ENCODE measurements at places on chromosomes 1 and 21.

GRCh38 chr1:184051138-184051484, 419 bp upstream of the TSEN15 start:
- no peak for DNase-seq

- DNase-seq: no peak
These were observed 176.9 kb downstream of the KAZN start for GRCh38 chr1:14775434-14775833.

GRCh38 chr1:214989341-214989740, 93.2 kb upstream of the KCNK2 start:
- DNase-seq: no peak

GRCh38 chr1:90729504-90730242, 12.6 kb upstream of the BARHL2 start:
- no peak for DNase-seq

DNA sequence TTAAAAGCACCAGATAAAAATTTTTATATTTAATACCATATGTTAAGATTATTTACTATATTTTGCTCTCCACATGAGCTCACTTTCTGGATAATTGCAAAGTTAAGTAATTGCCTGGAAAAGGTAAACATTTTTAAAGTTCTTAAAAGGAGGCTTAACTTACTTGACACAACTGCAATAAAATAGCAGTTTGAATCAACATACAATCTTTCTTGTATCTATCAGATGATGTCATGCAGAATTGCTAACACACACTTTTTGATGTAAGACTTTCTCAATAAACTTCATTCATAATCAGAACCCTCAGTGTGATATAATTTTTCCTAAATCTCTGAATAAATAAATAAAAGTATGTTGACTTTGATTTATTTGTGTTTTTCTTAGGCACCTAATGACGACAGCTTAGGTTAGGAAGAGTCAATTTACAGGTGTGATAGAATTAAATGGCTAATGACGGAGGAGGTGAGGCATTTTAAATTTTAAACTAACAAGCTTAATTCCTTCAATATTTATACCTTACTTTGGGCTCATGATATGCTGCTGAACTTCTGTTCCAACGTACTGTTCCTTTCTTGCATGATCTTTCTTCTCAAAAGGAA, 99.5 kb downstream of the LYPLAL1 start:
- no peak for DNase-seq

- DNase-seq: no peak
These were observed 3.2 kb downstream of the DAP3 start for GRCh38 chr1:155691992-155692528.

DNA sequence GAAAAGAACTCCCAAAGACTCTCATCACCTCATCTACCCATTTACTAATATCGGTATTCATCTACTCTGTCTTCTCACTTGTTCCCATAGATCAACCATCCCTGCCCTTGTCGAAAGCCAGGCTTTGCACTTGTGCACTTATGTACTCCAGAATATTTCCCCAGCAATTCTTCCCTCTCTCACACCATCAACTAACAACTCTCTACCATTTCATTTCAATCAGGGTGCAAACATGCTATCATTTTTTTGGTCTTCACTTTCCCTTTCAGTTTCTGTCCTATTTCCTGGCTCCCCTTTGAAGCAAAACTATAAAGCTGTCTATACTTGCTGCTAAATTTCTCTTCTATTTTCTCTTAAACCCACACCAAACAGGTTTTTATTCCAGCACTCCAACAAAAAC, 6.7 kb downstream of the C1orf105 start:
- no peak for DNase-seq

GRCh38 chr1:16915627-16915973, 6.1 kb upstream of the CROCC start:
- DNase-seq: no peak

DNA sequence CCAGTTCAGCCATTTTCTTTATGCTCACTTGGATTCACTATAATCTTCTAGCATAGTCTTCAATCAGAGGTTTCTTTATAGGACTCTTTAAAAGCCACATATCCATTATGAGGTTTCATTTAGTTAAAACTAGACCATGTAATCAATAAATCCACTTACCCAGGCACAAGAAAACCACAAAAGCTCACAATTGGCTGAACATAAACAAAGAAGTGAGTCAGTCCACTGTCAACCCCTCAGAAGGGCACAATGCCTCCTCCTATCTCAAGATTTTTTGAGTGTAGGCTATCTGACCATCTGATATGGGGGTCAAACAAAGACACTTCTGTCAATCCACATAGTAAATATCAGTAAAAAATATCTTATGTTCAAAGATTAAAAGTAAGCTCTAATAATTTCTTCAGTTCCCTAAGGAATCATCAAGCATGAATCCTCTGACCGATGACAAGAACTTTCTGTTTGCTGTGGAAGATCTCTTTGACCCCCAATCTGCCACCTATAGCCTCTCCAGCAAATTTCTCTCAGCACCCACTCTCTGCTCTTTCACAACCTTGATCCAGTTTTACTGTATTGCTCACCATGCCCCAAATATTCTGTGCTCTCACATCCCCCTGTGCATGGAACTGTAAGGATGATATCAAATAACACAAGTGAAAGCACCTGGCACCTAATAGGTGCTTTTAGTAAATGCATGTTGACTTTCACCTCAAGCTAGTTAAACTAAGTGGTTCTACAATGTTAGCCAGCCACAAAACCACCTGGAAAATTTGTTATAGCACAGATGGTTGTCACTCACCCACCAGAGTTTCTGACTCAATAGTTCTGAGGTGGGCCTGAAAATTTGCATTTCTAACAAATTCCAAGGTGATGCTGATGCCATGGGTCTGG, 16.7 kb downstream of the RAB3B start:
- no peak for DNase-seq

DNA sequence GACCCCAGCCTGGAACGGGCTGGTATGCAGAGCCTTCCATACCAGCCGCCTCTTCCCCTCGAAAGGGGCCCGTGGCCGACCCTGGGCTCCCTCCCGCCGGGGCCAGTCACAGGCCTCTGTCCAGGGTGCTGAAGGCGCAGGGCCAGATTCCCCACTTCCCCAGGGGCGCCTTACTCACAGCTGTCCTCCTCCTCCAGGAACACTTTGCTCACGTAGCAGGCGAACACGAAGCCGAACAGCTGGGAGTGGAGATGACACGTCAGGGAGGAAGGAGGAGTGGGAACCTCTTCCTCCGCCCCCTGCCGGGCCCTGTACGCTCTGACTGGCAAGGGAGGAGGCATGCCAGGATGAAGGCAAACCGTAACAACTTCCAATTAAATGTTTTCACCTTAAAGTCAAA, 57.3 kb downstream of the NKAIN1 start:
- peak; percentile 41 for DNase-seq

DNA sequence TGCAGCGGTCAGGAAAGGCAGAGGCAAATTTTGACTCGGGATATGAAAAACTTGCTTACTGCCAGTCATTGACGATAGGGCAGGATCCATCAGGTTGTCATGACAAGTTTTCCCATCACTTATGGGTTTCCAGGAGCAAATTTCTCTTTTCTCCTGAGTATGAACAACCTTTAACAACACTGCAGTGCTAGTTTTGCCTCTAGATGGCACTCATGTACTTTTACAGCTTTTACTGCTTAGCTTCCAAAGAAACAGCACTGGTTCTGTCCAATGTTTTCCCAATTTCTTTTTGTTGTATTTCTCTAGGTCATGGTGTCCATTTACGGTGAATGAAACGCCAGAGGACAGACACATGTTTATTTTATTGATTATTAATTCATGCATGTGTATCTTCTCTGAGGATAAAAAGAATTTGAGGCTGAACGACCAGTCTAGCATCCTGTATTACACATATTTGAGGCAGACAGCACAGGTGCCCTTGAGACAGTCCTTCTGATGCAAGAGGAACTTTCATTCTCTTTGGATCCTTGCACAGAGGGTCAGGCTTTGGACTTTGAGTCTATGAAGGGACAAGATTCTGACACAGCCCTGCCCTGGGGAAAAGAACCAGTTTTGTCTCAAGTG, 112.3 kb upstream of the TRABD2B start:
- DNase-seq: no peak

- DNase-seq: no peak
These were observed 1573.0 kb upstream of the PRMT6 start for GRCh38 chr1:105483436-105483835.

- no peak for DNase-seq
These were observed 60.6 kb upstream of the ETV3 start for GRCh38 chr1:157198619-157199420.

DNA sequence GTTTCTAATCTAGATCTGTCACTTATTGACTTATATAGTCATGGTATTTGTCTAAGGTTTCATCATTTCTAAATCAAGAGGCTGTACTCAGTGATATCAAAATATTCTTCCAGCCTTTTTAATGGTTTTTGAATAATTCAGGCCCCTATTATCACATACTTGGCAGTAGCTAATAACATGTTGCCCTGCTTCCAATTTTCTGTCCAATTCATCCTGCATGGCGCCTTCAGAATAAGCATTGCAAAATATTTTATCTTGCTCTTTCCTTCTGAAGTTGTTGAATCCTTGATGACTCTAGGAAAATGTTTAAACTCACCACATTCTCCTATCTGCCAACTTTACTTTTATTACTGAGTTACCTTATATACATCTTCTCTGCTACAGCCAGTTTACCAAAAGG, 517.2 kb upstream of the B3GALT2 start:
- DNase-seq: no peak

DNA sequence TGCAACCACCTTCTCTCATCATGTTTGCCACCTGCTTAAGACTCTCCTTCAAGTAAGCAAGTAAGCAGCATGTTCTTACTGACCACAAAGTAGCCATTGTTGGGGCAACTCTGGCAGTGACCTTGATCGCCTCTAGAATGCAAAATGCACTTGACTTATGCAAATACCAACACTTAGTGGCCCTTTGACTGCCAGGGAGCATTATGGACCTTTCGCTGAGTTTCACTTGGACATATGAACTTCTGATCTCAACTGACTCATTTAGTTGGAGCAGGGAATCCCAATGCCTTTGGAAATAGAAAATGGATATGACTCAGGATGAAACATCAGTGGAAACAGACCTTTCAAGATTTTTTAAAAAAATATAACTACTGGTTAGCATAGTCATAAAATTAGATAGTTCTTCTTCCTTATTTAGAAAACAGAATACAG, 6.1 kb upstream of the PLA2G5 start:
- no peak for DNase-seq

- no peak for DNase-seq
These were observed 7.3 kb downstream of the MYBPH start for GRCh38 chr1:203168256-203168786.

- no peak for DNase-seq
These were observed 126.1 kb downstream of the GDAP2 start for GRCh38 chr1:117803318-117803717.

GRCh38 chr1:56045062-56045461, 534.3 kb downstream of the PLPP3 start:
- no peak for DNase-seq

- no peak for DNase-seq
These were observed 1103.3 kb upstream of the B3GALT2 start for GRCh38 chr1:194289569-194290266.

- DNase-seq: no peak
These were observed 11.5 kb upstream of the ABCG1 start for GRCh38 chr21:42207426-42207825.

- no peak for DNase-seq
These were observed 8.9 kb upstream of the APP start for GRCh38 chr21:26179501-26179900.

DNA sequence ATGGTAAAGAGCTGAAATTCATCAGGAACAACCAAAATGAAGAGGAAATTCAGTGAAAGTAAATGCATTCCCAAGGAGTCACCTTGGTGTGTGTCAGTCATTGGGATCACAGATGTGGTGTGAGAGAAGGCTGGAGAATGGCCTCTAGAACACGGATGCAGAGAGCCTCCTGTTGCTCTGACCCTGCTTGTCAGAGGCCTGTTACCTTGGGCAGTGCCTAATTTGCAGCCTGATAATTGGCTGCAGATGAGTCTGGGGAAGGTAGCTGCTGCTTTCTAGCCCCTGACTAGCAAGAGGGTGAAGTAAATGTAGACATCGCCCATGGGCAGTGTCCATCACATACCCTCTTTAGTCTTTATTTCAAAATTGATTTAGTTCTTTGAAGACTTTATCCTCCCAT, 3.3 kb downstream of the GCSAML start:
- DNase-seq: no peak

DNA sequence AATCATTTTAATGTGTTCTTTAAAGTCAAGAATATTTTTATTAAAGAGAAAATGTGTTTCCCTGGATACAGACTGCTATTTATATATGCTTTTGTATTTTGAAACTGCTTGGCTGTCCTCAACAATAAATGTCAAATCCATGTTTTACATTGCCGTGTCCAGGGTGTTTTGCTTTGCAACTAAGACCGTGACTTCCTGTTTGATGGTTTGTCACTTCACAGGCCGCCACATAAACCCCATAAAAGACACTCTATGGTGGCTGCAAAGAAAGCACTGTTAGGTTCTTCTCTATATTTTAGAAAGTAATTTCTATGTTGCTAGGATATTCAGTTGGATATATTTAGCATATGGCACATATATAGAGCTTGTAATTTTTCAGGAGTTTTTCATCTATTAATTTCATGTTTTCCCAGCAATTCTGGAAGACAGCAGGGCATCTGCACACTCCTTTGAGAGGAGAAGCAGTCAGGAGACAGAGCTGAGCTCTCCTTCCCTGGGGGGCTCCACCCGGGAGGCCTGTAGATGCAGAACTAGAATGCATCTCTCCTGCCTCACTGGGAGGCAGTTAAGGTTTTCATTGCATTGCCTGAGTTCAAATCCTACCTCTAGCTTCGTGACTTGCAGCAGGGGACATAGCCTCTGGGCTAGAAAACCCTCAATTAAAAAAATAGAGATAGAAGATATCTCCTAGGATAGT, 33.1 kb downstream of the PRDM2 start:
- DNase-seq: peak; percentile 14
